ENCODE measurements at places on chromosomes 1 and 21.

DNA sequence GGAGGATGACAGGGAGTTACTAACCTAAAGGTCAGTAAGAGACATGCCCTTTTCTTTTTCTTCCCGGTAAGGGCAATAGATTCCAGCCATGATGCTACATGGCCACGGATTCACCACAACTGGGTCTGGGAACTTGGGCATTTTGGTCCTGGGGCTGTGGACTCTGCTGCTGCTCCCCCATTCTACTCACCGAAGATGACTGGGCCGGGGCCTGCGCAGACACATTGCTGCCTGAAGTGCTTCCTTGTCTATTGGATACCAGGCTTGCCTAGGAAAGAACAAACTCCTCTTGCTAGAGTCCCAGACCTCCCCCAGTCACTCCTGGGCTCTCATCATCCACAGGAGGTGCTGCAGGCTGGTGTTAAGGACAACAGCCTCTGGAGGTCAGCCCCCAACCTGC, 49.9 kb upstream of the A3GALT2 start:
- DNase-seq, result no peak

- DNase-seq, result no peak
These were observed 189.9 kb downstream of the APP start for GRCh38 chr21:25980710-25981109.

- DNase-seq, result no peak
These were observed 39.6 kb upstream of the GPR52 start for GRCh38 chr1:174408146-174408545.

- DNase-seq, result no peak
These were observed 92.6 kb downstream of the IGSF21 start for GRCh38 chr1:18200136-18200717.

- DNase-seq, result no peak
These were observed 1.8 kb downstream of the NCMAP start for GRCh38 chr1:24557711-24558131.

DNA sequence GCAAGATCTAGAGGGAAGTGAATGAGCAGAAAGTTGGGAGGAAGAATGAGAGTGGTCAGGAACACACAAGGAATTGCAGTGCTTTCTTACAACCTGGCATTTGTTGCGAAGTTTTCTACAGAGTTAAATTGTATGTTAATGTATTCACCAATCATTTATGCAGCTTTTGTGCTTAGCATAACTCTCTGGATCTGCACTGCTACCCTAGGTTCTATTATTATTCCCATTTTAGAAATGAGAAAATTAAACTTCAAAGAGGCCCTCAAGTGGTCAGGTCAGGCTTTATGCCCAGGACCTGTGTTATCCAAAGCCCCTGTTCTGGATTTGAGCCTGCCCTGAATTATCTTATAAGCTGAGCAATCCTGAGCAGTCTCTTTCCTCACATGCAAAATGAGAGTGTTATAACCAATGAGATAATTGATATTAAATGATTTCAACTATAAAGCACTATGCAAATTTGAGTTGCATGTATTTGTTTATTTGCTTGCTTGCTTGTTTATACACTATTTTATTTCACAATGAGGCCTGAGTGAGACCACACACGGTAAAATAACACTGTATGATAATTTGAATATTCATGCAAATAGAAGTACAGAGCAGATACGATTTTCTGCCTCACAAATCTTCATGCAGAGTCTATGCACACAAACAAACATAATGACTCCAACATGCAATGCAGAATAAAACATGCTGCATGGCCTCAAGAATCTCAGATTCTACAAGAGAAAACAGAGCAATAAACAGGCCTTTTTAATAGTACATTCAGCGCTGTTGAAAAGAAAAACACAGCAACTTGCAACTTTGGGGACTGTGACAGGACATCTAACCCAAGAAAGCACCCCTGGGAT, 323.0 kb downstream of the PLPP3 start:
- no peak for DNase-seq

DNA sequence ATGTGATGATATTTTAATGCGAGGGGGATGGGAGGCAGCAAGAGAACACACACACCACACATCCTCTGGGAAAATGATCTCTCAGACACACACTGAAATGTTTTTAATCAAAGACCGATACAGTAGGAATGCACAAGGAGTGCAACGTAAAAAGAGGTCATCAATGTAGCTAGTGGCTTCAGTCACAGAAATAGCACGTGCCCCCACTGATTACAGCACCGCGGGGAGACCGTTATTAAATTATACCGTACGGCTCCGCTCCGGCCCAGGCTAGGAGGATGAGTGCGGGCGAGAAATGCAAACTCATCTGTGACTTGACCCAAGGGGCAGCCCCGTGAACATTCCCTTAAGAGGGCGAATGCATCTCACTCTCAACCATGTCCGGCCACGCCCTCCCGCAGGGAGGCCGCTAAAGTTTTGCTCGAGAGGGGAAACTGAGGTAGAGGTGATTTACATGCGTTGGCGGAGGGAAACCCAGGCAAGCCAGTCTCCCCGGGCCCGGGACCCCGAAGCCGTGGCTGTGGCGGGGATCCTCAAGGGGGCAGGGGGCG, 552 bp downstream of the UBR4 start:
- peak; percentile 81 for DNase-seq

DNA sequence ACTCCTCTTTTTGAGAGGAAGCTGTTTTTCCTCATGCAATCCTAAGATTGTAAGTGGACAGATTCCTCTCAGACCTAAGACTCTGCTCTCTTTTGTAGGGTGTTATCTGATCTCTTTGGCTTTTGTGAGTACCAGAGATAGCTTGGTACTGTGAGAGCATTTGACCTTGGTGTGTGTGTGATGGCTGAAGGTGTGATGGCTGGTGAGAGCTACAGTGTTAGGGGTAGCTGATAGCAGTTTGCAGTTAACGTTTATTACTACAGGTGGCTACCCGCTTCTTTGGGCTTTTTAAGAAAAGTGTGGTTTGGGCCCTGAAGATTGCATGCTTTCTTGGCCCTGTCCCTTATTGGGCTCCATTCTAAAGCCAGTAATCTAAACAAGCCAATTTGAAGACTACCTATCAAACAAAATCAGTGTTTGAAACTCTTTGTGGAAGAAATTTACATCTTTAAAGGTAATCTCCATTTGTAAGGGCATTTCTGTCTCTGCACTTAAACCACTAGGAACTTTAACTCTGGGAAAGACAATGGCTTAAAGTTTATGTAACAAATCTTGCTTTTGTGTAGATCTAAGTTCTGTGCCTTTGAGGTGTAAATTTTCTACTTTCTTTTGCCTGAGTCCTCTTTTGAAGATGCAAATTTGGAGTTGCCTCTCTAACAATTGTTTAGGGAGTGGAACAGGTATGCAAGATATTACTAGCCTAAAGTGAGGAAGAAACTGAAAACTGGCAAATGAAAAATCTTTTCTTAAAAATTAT, 85.3 kb upstream of the SERBP1 start:
- DNase-seq, result no peak

GRCh38 chr1:231691618-231692259, 65.1 kb downstream of the DISC1 start:
- DNase-seq, result peak; percentile 30

GRCh38 chr1:65845535-65846060, 52.9 kb downstream of the PDE4B start:
- DNase-seq, result no peak

DNA sequence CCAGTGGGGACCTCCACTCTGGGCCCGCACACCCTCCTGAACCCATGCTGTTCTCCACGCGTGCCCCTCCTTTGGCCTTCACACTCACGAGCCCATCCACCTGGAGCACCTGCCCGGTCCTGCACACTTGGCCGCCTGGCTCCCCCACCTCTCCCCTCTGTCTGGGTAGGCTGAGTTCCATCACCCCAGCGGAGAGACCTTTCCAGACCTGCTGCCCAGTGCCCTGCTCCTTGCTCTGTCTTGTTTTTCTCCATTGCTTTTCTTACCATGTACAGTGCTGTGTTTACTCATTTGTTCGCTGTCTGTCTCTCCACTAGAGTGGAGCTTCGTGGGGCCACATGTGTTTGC, 351.0 kb upstream of the VAMP3 start:
- DNase-seq, result no peak

GRCh38 chr1:48030696-48031365, 33.6 kb upstream of the TRABD2B start:
- DNase-seq, result no peak

- no peak for DNase-seq
These were observed 26.7 kb downstream of the CACHD1 start for GRCh38 chr1:64496606-64497005.

- no peak for DNase-seq
These were observed 11.7 kb downstream of the MPZ start for GRCh38 chr1:161298116-161298515.

GRCh38 chr1:113784104-113784779, 25.0 kb upstream of the PHTF1 start:
- DNase-seq, result no peak

DNA sequence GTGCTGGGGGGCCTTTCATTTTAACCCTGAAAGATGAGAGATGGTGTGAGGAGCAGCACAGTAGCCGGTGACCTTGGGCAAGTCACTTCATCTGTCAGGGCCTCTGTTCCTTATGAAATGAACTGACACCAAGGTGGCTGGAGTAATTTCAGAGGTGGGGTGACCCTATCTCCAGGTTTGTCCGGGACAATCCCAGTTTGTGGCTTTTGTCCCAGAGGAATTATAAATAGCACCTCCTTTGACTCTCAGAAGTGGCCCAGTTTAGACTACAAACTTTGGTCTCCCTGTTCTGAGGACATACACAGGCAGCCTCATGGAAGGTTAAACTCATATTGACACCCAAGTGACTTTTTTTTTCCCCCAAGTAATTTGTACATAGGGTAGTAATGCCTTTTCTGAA, 14.6 kb downstream of the ACTN2 start:
- DNase-seq, result no peak

GRCh38 chr1:188343914-188344313, 1515.2 kb downstream of the PLA2G4A start:
- DNase-seq, result no peak

GRCh38 chr1:172809750-172810149, 150.8 kb downstream of the FASLG start:
- DNase-seq, result no peak

DNA sequence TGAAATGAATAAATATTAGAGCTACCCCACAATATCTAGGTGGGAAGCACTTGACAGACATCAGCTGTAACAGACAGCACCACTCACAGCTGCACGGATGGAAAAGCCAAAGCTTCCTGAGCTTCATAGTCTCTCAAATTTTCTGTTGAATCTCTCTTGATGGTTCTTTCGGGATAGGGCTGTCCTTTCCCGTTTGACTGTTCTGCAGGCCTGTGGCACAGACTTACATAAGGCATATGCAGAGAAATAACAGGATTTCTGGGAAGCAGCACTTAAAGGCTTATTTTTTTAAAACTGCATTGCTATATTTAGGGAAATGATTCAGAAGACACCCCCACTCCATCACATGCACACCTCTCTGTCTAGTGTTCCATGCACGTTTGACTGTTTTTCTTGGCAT, 77.5 kb downstream of the ZNF648 start:
- no peak for DNase-seq

- no peak for DNase-seq
These were observed 300.3 kb upstream of the B3GALT2 start for GRCh38 chr1:193486671-193487229.

DNA sequence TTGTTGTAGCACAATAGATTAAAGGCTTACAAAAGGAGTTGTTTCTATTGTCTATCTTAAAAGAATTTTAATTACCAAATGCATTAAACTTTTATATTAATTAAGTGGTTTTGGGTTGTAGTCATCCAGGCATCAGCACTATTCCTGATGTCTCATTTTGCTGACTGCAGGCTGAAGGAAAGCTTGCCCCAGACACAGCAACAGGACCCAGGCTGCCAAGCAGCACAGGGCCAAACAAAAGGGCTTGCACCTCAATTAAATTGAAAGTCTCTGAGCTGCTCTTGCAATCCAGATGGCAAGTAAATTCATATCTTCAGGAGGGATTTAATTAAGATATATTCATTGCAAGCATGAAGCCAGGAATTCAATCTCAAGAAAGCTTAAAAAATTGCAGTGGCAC, 80.7 kb upstream of the CHODL start:
- DNase-seq, result no peak

GRCh38 chr1:81950037-81950436, 149.3 kb downstream of the ADGRL2 start:
- DNase-seq, result no peak

DNA sequence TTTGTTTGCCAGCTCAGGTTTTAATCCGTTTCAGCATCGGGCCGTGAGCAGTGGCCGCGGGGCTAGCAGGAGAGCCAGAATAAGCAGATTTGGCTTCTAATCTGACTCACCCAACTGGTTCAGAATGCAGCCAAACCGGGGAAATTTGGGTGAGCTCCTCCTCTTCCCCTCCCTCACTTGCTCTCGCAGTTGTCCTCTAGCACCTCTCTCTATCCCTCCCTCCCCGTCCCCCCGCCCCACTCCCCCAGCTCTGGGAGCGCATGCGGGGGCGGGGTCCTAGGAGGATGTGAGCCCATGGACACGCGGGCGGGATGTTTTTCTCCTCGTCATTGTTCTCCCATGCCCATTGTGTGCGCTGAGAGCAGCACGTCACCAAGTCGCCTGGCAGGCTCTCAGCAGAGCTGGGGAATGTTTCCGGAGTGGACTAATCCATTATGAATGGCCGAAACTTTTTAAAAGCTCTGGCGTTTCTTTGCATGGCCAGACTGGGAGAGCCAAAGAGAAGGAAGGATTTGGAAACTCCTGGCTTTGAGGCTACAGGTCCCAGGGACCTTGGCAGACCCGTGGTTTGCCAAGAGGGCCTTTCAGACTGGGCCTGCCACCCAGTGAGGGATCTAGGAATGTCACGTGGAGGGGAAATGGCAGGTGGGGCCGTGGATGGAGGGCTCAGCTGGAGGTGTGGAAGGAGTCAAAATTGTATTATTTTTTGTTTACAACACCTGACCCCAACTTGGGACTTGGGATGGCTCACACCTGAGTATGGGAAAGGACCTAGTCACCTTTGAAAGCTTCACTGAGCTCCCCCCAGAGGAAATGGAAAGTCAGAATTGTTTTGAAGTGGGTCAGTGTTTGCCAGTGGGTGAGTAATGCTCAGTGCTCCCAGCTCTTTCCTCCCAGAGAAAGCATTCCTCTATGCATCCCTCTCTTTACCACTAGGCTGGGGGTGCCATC, 39.2 kb downstream of the CDK18 start:
- DNase-seq, result peak; percentile 43

DNA sequence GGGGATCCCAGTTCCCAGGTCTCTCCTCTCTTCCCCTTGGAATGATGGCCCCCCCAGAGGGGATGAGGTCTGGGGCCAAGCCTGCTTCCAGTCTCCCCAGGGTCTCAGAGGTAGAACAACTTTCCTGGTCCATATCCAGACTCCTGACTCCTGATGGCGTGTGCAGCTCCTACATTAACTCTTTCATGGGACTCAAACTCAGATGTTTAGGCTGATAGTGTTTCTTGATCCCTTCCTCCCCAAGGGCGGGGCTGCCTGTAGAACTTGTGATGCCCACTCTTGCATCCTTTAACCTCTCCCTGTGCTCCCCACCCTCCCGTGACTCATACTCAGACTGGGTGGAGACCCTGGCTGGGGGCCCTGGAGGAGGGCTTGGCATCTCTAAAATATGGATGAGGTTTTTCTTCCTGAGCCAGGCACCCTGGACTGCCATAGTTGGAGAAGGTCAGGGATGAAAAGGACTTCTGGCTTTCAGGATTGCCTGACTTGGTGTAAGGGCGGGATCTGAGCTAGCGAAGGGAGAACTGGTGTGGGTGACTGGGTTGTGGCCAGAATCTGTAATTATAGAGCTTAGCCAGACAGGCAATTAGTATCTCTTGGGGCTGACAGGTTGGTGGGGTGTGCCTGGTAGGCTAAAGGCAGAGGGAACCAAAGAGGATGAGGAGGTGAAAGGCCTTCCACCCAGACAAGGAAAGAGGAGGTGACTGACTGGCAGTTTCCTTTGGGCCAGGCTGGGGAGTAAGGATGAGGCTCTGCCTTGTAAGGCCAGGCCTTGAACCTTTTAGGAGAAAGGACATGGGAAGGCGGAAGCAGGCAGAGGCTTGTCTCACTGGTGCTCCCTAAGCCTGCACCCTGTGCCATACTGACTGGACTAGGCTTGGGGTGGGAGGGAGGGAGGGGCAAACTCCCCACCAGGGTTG, 1.5 kb downstream of the ATP8B2 start:
- DNase-seq, result peak; percentile 76

All from fibroblast of villous mesenchyme (primary cell).